ENCODE measurements at places on chromosomes 6 and 20. TPM values are rescaled to one million over a fixed set of nuclear protein-coding genes. Genes with fewer than 3 reads are reported as not detected.

GRCh38 chr20:29325304-29325640 is 1932.2 kb upstream of the DEFB115 start:
- DNase-seq = no peak

NTSR1 gene
- total RNA-seq = not detected

- no peak for DNase-seq
These were observed 79.5 kb upstream of the PAK5 start for GRCh38 chr20:9918348-9918747.

SYCP2 gene
- total RNA-seq = 2.6 TPM

MYCT1 gene
- not detected for total RNA-seq

DNA sequence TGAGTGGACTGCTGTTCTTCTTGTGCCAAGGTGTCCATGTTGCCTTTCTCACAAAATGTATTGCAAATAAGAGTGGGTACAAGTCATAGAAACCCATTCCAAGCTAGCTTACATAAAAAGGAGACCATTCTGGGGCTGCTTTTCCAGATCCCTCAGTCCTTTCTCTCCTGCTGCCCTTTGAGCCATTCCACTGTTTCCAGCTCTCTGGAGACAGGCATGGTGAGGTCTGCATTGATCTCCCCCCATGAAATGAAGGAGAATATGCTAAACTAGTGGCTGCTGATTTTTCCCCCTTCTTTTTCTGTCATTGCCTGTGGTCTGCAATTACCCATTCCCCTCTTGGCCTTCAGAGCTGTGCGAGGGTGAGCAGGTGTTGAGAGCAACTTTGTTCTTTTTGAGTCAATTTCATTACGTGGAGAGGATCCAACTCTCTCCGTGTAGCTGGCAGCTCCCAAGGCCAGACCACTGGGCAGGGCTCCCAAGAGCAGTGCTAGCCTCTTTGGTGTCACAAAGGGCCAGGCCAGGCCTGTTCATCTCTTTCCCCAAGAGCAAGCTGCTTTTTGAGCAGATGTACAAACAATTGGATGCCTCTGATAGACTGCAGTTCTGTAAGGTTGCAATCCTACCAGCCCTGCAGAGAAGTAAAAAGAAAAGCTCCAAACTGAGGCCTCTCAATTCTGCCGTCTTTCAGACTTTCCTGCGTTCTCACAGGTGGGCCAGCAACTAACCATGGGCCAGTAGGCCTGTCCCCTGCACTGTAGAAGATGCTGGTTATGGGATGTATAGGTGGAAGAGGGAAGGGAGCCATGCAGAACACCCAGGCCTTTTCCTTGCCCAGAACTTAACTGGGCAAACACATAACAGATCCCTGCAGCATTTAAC is 96.1 kb upstream of the ARMC2 start:
- DNase-seq = no peak

- DNase-seq = no peak
These were observed 2.0 kb downstream of the EEF1E1 start for GRCh38 chr6:8100159-8100854.

DNA sequence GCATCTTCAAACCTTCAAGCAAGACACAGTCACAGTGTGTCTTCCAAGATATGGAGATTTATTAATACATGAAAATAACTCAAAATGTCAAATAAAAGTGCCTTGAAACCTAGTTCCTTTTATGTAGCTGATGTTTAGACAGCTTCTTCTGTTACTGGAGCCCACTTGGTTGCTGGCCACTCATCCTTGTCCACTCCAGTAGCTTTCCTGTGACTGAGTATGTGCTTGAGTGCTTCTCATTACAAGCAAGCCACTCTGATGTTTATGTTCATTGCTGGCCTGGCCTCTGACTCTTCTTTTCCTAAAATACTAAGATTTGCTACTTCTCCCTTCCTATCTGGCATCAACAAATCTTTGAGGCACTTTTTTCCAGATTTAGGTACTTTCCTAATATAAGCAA is 545.2 kb upstream of the MAN1A1 start:
- DNase-seq = no peak

GRCh38 chr20:62952373-62952967 is at the start of gene SLC17A9:
SLC17A9 (plus strand) TSS chr20:62952709; CDS start chr20:62952831, 122 bp downstream.
- DNase-seq = no peak

C2 gene
- total RNA-seq = 0.47 TPM

- DNase-seq = no peak
These were observed 15.0 kb upstream of the TRAM2 start for GRCh38 chr6:52591832-52592231.

DNA sequence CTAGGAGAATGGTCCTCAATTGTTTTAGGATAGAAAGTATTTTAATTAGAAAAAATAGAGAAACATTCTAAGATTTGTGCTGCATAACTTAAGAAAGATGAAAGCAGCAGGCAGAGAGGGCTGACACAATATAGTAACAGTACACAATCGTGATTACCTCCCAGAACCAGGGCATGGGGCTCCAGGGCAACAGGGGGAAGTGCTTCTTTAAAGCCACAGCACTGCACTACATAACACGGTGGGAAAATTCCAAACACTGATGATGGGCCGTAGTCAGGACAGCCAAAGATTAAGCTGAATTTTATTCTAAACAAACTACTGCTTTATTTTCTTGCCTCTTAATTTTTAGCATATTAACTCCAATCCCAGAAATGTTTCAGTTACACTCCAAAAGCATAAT is 14.4 kb downstream of the EXOC2 start:
- DNase-seq = peak; percentile 72

NRSN1 gene
- total RNA-seq = not detected

DNA sequence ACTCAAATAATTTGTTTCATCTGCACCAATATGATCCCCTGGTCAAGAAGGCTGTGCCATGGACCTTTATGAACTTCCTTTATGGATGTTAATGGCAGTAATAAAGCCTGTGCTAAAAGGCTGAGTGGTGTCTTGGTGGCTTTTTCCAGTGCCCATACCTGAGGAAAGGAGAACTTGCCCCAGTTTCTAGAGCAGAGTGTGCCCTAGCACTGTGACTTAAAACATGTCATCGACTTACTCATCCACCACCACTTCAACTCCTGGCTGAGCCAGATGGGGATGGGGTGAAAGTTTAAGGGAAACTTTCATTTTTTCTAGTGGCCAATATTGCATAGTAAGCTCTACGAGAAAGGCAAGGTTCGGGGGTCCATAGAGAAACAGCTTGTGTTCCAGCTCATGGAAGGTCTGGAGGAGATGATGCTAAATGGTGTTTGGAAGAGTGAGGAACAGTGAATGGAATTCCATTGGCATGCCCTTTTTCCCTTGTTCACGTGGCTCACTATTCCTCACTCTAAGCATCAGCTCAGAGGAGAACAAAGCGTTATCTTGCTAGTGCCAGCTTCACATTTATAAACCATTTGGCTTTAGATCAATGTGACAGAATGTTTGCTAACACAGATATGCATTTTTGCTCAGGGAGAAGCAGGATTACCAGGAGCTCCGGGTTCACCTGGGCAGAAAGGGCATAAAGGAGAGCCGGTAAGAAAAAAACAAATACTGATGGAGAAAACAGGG is 71.2 kb downstream of the COL19A1 start:
- DNase-seq = no peak

DNA sequence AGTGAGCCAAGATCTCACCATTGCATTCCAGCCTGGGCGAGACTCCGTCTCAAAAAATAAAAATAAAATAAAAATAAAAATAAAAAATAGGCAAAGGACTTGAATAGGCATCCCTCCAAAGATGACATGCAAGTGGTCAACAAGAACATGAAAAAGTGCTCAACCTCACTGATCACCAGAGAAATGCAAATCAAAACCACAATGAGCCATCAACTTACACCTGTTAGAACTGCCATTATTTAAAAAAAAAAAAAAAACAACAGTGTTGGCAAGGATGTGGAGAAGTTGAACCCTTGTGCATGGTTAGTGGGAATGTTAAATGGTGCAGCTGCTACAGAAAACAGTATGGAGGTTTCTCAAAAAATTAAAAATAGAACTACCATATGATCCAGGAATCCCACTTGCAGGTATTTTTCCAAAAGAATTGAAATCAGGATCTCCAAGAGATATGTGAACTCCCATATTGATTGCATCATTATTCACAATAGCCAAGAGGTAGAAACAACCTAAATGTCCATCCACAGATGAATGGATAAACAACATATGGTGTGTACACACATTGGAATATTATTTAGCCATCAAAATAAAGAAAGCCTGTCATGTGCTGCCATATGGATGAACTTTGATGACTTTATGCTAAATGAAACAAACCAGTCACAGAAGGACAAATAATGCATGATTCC is 2.8 kb downstream of the C20orf203 start:
- no peak for DNase-seq

DNA sequence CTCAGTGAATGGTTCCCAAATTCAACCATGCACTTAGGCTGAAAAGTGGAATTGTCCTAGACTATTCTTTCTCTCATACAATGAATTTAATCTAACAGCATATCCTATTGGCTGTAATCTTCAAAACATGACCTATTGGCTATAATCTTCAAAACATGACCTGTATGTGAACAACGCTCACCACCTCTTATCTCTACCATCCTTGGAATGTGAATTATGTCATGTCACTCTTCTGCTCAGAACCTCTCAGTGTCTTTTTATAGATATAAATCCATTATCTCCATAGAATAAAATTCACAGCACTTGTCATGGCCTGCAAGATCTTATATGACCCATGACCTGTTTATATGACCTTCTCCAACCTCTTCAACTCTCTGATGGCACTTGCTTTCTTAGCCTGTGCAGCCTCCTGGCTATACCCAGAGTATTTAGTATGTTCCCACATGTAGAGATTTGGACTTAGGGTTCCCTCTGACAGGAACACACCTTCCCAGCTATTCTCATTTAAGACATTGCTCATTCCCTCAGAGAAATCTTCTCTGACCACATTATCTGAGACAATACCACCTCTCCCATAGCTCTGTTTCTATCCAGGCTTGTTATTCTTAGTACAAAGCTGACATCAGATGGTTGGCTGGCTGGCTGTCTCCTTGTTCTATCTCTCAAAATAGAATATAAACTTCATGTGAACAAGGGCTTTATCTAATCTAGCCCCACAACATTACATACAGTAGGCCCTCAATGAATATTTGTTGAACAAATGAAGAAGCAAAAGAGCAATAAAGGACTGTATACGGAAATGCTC is 275.0 kb upstream of the PREP start:
- DNase-seq = no peak

DNA sequence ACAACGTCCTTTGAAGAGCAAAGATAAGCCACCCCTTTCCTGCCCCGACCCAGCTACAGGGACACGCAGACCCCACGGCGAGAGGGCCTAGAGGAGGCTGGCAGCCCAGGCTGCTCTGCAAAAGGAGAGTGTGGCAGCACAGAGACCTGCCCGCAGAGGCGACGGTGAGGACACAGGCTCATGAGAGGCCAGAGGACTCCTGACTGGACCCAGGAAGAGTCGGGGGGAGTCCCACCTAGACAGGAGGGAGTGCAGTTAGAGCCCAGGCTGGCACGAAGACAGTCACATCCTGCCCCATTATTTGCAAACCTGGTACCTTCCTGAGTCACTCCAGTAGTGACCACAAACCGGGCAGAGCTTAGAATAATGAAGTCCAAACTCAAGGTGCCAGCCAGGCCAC is 227.7 kb upstream of the CDH4 start:
- no peak for DNase-seq

ZNF165 gene
- total RNA-seq = 0.08 TPM

- DNase-seq = no peak
These were observed 66.6 kb downstream of the RNF182 start for GRCh38 chr6:13991393-13991792.

DNA sequence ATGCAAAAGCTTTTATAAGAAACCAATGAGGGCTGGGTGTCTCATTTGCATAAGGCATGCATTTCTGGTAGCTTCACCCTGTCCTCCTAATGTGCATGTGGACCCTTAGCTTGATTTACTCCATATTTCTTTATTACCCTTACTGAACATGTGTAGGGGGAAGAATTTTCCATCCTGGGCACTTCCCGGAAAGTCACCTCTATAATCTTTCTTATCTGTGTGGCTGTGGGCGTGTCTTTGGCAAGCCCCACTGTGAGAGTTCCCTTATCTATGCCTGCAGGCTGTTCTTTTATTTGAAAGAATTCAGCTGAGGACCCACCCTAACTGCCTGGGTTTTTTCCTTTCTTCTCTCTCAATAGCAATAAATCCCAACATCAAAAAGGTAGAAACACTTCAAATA is 627.8 kb downstream of the DOK5 start:
- no peak for DNase-seq

ARMC12 gene
- total RNA-seq = not detected

DNA sequence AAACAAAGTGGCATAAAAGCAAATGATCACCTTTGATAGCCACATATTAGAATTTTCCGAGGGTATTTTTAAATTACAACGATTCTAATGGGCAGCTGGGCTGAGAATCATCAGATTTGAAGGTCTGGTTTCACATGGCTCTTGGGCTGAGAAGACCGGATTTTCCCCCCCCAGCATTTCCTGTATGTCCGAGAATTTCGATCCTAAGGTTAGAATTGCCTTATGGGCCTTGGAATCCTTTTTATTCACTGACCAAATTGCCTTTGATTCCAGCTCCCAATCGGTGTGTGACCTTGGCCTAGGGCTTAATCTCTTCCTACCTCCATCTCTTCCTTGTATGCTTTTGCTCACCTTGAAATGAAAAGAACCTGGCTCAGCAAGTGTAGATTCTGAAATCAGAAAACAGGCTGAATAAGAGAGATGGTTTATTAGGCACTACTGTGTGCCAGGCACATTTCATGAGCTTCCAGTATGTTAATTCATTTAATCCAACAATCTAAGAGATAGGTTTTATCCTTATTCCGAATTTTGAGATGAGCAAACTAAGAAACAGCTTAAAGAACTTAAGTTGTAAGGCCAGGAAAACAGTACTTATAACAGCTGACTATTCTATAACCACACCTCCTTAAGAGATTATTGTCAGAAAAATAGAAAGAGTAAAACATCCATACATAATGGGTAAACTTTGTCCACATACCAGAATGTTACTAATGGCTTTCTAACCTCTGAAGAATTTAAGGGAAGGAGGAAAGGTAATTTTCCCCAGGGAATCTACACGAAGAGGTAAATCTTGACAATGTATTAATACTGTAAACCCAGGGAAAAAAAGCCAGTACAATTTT is 39.4 kb downstream of the HFE start:
- DNase-seq = peak; percentile 11

- no peak for DNase-seq
These were observed 151.3 kb downstream of the DTNBP1 start for GRCh38 chr6:15511248-15512125.

KIAA1755 gene
- total RNA-seq = 0.44 TPM

GRCh38 chr6:22784601-22785410 is 215.4 kb downstream of the HDGFL1 start:
- no peak for DNase-seq

GRCh38 chr20:58585753-58586540 is 65.1 kb upstream of the STX16 start:
- no peak for DNase-seq

ATAT1 gene
- 0.66 TPM for total RNA-seq

DNA sequence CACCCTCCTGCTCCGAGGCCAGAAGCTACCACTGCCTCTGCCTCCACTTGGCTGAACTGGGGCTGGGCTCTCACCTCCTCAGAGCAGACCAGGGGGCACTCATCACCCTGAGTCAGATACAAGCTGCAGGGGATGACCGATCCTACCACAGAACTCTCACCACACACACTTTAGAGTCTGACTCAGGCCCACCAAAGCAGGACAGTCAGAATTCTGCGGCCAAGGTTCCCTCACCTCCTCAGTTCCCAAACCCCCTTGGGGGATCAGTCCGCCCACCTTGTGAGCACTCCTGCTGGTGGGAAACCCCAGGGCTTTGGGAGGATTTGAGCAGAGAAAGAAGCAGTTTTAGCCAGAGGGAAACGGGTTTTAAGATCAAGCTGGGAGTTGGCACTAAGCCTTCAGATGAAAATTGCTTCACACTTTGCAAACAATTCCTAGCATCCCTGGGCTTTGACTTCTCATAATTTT is 587.8 kb upstream of the JAG1 start:
- peak; percentile 76 for DNase-seq

All from SJSA1 (cell line).